ENCODE measurements at places on chromosomes 12 and 14.
A peak's percentile ranks its signal among the peaks of the same experiment; 100 is the strongest.

GRCh38 chr12:1792406-1792805 is 28.0 kb upstream of the LRTM2 start:
- DNase-seq = no peak

- peak; percentile 59 for DNase-seq
Observed at GRCh38 chr14:87994974-87995373, 2.0 kb upstream of the GALC start.

DNA sequence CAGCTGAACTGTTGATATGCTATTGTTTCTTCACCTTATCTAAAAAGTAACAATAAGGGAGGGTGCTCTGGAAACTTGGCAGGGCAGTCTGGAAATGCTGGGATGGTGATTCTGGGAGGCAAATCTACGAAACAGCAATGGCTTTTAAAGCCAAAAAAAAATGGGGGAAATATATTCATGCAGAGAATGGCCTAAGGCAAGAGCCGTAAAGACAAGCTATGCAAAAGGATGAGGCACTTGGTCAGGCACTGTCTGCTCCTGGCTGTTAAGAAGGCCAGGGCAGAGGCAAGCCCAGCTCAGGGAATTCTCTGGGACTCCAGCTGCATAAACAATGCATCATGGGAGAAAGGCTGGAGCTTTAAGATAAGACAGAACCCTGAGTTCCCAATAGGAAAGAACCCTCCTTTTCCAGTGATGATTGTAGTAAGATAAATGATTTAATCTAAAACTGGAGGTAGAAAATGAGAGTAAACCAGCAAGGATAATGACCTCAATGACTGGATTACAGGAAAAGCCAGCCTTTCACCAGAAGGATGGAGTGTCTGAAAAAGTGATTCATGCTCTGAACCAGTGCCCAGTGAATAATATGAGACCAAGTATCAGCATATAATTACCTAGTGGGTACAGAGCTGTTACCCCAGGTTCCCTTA is 46.0 kb downstream of the ITPR2 start:
- no peak for DNase-seq

DNA sequence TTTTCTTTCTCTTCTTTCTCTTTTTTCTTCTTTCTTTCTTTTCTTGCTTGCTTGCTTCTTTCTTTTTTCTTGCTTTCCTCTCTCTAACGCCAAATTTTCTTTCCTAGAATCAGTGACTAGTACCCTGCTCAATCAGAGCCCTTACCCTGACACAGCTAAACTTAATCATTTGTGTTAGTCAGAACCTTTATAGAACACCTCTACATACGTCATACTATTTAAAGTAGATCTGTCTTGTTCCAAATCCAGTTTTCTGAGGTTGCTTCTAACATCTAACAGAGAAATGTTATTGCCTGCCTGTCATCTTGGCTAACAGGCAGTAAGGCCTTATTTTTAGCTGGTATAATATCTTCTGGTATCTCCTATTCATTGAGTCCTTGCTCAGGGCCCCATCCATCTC is 65.5 kb upstream of the MYF6 start:
- no peak for DNase-seq

GRCh38 chr12:42810006-42810405 is 220.5 kb upstream of the PRICKLE1 start:
- no peak for DNase-seq

GRCh38 chr12:124097701-124098100 is 124.7 kb downstream of the ZNF664 start:
- no peak for DNase-seq

GRCh38 chr12:72110937-72111650 is 161.1 kb upstream of the TRHDE start:
- no peak for DNase-seq

DNA sequence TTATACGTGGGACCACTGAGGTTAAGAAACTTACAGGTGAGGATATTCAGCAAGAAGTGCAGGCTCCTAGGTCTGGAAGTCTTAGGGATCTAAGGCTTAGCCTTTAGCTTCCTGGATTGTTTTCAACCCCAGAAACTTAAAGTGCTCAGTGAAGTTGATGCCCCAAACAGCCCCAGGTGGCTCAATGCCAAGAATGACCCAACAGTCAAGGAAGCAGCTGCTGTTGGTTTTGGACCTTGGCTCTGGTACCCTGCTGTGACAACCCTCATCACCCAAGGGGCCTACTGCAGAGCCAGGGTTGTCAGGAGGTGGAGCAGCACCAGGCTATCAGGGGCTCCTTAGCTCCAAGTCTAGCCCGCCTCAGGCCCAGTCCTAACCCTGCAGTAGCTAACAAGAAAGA is 36.8 kb downstream of the VDR start:
- no peak for DNase-seq

DNA sequence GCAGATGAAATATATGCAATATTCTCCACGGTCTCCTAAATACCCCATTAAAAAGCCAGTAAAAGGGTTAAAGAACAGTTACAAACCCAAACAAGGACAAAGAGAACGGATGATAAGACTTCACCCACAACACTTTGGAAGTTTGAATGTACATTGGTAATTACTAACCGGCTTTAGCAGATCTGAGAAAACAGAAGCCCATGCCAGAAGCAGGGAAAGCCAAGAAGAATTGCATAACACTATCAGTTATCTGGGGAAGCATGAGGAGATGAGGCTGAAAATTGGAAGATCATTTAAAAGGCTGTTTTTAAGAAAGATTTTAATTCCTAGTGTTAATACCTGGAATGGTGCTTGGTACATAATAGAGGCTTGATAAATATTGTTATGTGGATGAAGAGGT is 55.6 kb upstream of the MYBPC1 start:
- no peak for DNase-seq

DNA sequence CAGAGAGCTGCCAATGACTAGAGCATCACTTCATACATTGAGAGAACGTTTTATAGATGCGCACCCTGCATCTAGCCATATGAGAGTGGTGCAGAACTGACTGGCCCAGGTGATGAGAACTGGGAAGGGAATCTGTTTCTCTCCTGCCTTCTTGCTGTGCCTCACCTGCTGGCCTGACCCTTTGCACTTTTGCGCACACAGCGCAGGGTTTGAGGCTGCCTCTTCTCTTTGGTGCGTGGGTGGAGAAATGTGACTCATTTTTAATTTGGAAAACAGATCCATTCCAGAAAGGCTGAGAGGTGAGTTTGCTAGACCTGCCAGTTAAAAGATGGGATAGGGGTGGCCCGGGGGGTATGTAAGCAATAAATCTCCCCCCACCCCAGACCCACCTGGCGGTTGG is 453 bp upstream of the ESRRB start:
- no peak for DNase-seq

DNA sequence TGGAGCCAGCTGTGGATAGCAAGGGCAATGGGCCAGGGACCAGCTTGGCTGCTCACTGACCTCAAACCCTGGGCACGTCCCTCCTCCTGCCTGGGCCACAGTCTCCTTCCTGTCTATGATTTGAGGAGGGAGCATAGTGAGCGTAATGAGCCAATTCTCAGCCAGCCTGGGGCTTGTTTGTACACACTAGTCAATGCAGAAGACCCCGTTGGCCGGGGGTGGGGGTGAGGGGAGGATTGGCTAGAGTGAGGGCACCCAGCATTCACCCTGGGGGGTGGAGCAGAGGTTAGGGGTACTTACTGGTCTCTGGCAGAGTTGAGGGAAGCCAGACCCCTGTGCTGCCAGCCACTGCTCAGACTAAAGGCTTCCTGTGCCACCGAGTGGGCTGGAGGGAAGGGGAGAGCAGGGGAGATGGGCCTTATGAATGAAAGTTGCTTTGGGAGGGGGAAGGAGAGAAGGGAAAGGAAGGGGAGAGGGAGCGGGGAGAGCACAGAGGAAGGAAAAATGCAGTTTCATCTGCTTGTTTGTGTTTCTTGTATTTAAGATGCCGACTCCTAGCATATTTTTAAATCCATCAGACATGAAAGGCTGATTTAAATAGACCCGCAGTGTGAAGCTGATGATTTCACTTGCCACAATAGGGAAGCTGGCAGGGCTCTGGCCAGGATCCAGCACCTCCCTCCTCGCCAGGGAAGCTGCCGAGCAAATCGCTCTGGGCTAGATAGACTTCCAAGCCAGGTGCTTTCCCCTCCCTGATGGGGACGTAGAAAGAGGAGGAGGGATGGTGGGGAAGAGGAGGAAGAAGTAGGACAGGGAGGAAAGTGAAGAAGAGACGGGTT is 114.0 kb downstream of the PRMT8 start:
- DNase-seq = peak; percentile 80

- peak; percentile 30 for DNase-seq
Observed at GRCh38 chr12:12964255-12964654, 12.3 kb upstream of the GPRC5D start.

DNA sequence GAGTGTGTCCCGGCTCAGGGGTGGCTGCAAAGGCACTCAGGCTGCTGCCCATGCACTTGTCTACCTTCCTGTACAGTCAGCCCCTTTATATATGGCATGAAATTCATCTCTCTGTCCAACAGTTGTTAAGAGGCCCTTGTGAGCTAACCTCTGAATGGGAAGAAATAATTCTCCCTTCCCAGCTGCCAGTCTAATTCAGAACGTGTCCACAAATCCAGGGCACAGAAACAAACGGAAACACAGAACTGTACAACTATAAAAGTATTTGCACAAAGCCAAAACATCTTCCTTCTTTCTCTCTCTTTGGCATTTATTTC is 849 bp downstream of the KRT5 start:
- no peak for DNase-seq

DNA sequence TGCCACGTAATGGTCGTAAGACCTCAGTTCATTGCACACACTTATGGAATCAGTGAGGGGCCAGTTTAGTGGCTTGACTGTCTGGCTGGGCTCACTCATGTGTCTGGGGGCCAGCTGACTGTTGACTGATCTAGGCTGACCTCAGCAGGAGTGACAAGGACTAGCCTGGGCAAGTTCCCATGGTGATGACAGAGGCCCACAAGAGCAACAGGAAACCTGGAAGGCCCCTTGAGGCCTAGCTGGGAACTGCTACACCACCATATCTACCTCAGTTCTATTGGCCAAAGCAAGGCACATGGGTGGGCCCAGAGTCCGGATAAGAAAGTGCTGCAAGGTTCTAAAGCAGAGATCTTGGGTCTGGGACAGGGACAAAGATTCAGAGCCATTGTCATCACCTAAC is 21.3 kb upstream of the RFLNA start:
- DNase-seq = peak; percentile 85

DNA sequence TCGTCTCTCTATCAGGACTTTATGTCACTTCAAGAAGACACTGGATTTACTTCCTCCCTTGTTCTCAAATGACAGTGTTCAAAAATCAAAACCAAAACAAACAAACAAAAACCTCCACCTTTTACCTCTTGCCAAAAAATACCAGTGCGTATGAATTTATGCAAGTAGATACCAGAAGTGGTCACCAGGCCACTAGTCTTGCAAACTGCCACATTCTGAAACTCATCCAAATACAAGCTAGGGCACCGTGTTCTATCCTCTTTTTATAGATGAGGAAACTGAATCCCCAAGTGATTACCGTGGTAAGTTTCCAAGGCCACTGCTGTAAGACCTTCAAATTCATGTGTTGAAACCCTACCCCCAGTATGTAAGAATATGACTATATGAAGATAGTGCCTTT is 343.9 kb upstream of the KITLG start:
- no peak for DNase-seq

- no peak for DNase-seq
Observed at GRCh38 chr12:61043838-61044237, 1216.4 kb upstream of the USP15 start.

DNA sequence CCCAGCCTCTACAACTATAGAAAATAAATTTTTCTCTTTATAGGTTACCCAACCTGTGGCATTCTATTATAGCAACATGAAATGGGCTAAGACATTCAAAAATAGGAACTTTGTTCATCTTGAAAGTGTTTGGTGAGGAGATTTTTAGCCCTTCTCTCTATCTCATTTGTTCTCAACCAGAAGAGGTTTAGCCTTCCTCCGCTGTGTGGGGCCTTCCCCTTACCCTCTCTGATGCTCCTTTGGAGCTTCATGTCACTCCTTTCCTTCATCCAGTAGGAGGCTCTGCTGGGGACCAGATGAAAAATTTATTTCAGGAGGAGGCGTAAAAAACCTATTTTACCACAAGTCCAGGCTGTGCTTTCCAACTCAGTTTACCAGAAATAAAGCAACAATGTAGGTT is 94.1 kb downstream of the RTN1 start:
- no peak for DNase-seq

- DNase-seq = no peak
Observed at GRCh38 chr14:30054201-30054600, 126.6 kb upstream of the PRKD1 start.

GRCh38 chr12:67540920-67541624 is 107.5 kb upstream of the DYRK2 start:
- no peak for DNase-seq

DNA sequence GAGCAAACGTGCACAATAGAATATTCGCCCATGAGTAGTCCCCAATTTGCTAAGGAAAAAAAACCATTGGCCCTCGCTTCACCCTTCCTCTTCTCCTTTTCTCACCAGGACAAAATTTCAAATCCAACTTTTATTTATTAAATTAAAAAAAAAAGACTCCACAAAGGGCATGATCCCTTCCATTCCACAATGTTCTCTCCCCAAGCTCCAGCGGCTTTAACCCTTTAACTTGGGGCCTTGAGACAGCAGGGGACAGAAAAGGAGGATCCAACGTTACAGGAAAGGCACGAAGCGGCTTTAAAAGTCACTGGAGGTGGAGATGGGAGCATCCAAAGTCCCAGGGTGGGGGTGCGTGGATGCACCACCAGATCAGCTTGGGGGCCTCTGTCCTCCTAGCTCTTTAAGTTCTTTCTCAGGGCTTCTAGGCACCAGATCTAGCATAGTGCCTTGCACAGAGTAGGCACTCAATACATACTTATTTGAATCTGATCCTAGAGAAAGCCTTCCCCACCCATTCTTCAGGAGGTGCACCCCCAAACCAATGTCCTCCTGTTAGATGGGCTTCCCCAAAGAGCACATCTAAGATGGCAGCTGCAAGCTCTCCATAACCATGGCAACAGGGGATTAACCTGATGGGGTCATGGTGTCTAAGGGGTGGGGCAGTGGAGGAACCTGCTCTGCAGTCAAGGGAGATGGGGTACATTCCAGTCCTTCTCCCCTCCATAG is 5.2 kb upstream of the AAAS start:
- no peak for DNase-seq

- no peak for DNase-seq
Observed at GRCh38 chr12:32331133-32331532, 68.2 kb upstream of the FGD4 start.

DNA sequence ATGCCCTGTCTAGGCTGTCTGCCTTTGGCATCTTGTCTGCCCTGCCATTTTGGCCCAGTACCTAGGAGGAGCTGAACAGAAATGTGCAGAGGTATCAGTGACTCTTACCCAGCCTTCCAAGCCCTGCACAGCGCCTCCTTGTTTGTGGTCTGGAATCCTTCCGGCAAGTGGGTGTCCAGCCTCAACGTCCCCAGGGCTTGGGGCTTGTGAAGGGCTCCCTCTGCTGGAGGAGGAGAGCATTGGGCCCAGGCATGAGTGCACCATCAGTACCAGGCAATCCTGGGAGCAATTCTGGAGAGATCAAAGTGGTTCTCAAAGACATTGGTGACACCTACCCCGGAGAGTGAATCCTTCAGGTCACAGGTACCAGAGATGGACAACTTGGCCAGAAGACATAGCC is 2.4 kb upstream of the TCL1B start:
- DNase-seq = peak; percentile 64

All from suppressor macrophage (primary cell).